ENCODE measurements at places on chromosomes 1 and 21.
A peak's percentile ranks its signal among the peaks of the same experiment; 100 is the strongest.

GRCh38 chr21:34221331-34222030 lies 142.3 kb upstream of the KCNE2 start:
- H3K27me3 ChIP-seq: no peaks in the 10 kb centered on the region
- peak; percentile 48 for DNase-seq
- peaks cover 2% of the 10 kb centered on the region for H3K4me1 ChIP-seq
- no peak overlapping the region for H3K4me3 ChIP-seq
- no peak overlapping the region for H3K27ac ChIP-seq

- no peak overlapping the region for H3K4me3 ChIP-seq
- DNase-seq: peak; percentile 97
- H3K36me3 ChIP-seq: no peaks in the 10 kb centered on the region
- peaks cover 37% of the 10 kb centered on the region for H3K4me1 ChIP-seq
- peak overlapping the region; percentile 85 for H3K27ac ChIP-seq
These were observed 26.4 kb upstream of the ROR1 start for GRCh38 chr1:63747445-63747844.

DNA sequence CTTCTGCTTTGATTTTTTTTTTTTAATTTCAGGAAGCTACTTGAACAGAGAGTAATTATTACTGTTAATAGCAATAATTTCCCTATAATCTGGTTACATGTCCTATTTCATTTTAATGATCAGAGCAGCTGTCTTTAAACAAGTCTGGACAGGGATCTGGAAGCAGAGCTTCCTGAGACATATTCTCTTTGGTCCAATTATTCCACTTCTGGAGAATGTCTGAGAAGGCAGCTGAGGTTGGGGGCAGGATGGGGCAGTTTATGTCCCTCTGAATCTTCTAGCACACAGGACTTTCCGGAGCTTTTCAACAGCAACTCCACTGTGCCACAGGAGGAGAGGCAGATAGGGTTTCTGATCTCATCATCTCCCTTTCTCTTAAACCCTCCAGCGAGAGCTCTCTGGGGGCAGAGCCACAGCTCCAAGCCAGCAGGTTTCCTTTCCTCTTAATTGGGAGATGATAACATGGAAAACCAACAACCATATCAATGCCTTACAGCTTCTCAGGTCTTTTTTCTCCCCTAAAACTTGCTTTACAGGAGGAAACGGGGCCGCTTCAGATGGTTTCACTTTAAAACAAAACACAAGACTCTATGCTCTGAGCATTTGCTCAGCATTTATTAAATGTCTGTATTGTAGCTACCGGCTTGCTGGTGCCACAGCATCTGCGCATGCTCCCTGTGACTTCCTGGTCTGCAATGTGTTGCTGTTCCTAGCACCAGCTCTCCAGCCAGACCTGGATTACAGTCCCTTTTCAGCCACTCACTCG lies 425.7 kb upstream of the USP24 start:
- H3K27me3 ChIP-seq: no peaks in the 10 kb centered on the region
- peak; percentile 88 for DNase-seq
- peaks cover 10% of the 10 kb centered on the region for H3K4me1 ChIP-seq
- peak overlapping the region; percentile 77 for H3K27ac ChIP-seq
- peak overlapping the region; percentile 21 for H3K4me3 ChIP-seq

DNA sequence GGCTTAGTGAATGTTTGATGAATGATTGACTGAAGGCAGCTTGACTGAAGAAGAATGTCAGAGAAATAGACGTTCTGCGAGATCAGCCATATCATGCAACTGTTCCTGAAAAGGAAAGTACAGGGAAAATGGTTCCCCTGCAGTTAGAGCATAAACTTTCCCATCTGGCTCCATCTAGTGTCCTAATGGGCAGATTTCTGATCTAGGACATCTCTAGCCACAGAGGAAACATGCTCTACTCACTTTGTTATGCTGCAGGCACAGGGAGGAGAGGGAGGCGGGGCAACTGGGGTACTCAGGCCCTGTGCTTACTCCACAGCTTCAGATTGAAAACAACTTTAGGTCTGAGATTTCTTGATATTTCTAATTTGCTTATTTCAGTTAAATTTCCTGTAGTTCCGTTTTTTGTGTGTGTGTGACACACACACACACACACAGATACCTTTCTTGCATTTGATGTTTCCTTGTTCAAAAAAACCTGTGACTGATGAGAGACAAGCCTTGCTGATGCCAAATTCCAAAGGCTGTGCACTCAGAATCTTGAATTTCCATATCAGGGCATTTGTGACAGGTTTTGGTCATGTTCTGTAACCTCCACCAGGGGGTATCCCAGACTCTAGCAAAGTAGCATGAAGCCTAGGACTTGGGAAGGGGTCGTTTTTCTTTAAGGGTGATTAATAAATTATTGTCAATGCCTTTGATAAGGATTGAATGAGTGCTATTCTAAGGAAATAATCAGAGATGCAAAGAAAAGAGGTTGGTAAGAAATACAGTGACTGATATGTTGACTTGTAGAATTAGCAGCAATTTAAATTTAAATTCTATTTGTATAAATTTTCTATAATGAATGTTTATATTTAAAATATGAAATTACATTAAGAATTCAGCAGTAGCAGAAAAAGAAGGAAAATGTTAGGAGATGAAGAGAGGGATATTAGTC lies 139.7 kb upstream of the BEND5 start:
- H3K4me1 ChIP-seq: no peaks in the 10 kb centered on the region
- H3K4me3 ChIP-seq: no peak overlapping the region
- DNase-seq: peak; percentile 78

DNA sequence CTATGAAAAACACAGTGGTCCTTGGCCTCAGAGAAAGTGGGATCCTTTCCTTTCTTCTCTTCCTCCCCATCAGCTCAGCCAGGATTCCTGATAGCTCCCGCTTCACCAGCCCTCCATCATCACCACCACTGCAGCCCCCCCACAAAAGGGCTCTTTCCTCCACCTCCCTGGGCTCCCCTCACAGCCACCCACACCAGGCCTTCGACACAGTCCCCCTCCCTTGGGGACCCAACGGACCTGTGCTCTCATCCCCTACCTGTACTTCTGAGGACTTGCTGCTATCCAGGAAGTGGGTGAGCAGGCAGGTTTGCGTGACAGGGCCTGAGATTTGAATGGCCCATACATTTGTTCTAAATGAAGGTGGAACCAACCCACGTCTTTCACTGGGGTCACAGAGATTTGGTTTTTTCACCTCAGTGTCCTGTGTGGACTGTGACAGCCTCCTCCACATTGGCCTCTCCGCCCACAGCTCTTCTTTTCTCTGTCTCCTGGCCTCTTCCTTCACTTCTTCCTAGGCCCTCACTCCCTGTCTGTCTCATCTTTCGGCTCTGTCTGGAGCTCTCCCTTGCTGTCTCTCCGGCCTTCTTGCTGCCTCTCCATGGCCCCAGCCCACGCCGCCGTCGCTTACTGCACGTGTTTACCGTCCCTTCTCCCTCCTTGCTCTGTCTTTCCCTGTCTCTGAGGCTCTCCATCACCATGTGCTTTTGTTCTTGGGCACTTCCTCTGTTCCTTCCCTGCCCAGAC lies 238.6 kb downstream of the FOXD2 start:
- H3K27ac ChIP-seq: no peak overlapping the region
- no peaks in the 10 kb centered on the region for H3K36me3 ChIP-seq
- no peak overlapping the region for H3K4me3 ChIP-seq
- H3K27me3 ChIP-seq: peaks cover 3% of the 10 kb centered on the region
- peaks cover 15% of the 10 kb centered on the region for H3K4me1 ChIP-seq

DNA sequence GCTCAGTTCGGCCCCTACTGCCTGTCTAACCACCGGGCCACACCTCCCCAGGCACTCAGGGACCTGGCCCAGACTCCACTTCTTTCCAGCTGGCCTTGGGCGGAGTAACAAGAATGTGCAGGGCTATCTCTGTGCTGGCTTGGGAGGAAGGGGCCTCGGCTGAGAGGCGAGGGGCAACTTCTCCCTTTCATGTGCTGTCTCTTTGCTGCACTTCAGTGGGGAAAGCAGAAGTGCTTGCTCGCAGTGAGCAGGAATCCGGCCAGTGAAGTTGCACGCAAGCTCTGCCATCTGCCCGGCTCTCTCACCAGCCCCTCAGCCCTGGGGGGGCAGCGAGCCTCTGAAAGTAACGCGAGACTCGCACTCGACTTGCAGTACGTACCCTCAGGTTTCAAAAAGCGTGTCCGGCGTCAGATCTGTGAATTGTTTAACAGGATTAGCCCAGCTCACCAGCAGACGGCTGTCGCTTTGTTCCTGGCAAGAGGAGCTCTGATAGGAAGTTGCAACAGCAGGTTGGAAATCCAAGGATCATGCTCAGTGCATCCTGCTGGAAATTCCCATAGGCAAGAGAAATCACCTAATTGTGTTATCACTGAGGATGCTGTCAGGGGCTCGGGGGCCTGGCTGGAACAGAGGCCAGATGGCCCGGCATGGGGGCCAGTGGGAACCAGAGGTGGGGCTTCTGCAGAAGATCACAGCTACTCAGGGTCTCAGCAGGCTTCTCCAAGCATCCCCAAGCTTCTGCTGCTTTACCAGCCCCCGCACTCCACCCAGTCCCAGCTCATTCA lies 221.1 kb downstream of the NPHP4 start:
- peaks cover 2% of the 10 kb centered on the region for H3K27me3 ChIP-seq
- no peaks in the 10 kb centered on the region for H3K36me3 ChIP-seq
- H3K4me1 ChIP-seq: peaks cover 10% of the 10 kb centered on the region
- H3K27ac ChIP-seq: no peak overlapping the region

DNA sequence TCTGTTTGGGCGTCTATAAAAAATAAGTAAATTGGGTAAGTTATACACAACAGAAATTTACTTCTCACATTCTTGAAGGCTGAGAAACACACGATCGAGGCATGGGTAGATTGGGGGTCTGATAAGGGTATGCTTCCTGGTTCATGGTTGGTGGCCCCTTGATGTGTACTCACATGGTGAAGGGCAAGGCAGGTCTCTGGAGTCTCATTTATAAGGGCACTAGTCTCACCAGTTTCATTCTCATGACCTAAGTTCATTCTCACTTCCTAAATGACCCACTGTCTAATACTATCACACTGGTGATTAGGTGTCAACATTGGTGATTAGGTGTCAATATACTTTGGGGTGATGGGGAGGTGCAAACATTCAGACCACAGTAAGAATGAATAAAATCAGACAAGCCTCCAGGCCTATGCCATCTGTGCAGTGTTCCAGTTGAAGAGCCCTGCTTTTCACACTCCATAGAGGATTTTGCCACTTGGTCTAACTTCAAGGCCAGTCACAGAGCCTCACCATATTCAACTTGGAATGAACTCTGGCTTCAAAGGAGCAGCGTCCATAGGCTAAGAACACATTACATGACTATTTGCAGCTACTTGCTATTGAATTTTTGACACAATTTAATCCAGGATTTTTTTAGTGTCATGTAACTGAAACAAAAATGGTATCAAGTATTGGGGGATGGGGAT lies 2.5 kb upstream of the GBP4 start:
- H3K36me3 ChIP-seq: no peaks in the 10 kb centered on the region
- no peaks in the 10 kb centered on the region for H3K4me1 ChIP-seq
- H3K27ac ChIP-seq: peak overlapping the region; percentile 23
- H3K27me3 ChIP-seq: no peaks in the 10 kb centered on the region

GRCh38 chr1:19469004-19469403 lies 16.3 kb downstream of the CAPZB start:
- peaks cover 43% of the 10 kb centered on the region for H3K4me1 ChIP-seq
- no peak for DNase-seq
- no peak overlapping the region for H3K4me3 ChIP-seq

- no peak overlapping the region for H3K4me3 ChIP-seq
- no peaks in the 10 kb centered on the region for H3K27me3 ChIP-seq
- DNase-seq: peak; percentile 43
- no peak overlapping the region for H3K27ac ChIP-seq
- H3K4me1 ChIP-seq: peaks cover 2% of the 10 kb centered on the region
These were observed 296.2 kb downstream of the NEGR1 start for GRCh38 chr1:71986160-71986559.

DNA sequence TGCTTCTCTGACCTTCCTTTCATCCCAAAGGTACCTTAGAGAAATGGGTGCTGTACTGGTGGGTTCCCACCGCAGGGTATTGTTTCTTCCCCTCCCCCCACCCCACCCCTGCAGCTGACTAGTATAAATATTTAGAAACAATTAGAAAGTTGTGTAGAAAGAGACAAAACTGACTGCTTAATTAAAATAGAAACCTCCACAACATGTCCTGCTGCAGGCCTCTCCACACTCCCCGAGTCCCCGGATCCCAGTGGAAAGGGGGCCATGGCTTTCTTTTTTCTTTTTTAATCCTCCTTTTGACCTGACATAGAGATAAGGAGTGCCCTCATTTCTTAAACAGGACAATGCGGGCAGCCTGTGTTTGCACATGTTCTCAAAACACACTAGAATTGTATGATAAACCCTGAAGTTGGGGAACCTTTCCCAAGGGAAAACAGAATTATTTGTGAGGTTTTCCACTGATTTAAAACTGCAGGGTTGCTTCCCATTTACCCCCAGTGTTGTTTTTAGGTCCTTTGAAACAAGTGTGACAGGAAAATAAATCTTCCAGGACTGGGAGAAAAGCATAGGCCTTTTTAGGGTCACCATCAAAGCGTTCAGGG lies 1.7 kb downstream of the RHOU start:
- DNase-seq: no peak
- peak overlapping the region; percentile 74 for H3K27ac ChIP-seq
- H3K27me3 ChIP-seq: peaks cover 3% of the 10 kb centered on the region
- peaks cover 14% of the 10 kb centered on the region for H3K36me3 ChIP-seq

GRCh38 chr1:69750638-69751037 lies 182.9 kb downstream of the LRRC7 start:
- no peak for DNase-seq
- H3K27me3 ChIP-seq: no peaks in the 10 kb centered on the region
- no peak overlapping the region for H3K4me3 ChIP-seq
- H3K4me1 ChIP-seq: no peaks in the 10 kb centered on the region

GRCh38 chr1:116820369-116820768 lies 66.1 kb downstream of the CD2 start:
- no peak for DNase-seq
- H3K27me3 ChIP-seq: no peaks in the 10 kb centered on the region
- no peak overlapping the region for H3K27ac ChIP-seq
- no peaks in the 10 kb centered on the region for H3K36me3 ChIP-seq
- H3K4me3 ChIP-seq: no peak overlapping the region
- peaks cover 14% of the 10 kb centered on the region for H3K4me1 ChIP-seq

GRCh38 chr21:17469727-17470126 lies 43.1 kb upstream of the CXADR start:
- H3K36me3 ChIP-seq: no peaks in the 10 kb centered on the region
- no peaks in the 10 kb centered on the region for H3K4me1 ChIP-seq
- no peak overlapping the region for H3K27ac ChIP-seq
- no peak overlapping the region for H3K4me3 ChIP-seq
- no peak for DNase-seq

- peak; percentile 23 for DNase-seq
- H3K4me3 ChIP-seq: no peak overlapping the region
- H3K4me1 ChIP-seq: no peaks in the 10 kb centered on the region
- peak overlapping the region; percentile 26 for H3K27ac ChIP-seq
These were observed 454.5 kb upstream of the NR5A2 start for GRCh38 chr1:199573047-199573446.
